Stimulated activated CD4-positive, alpha-beta T cell treated with anti-CD3 and anti-CD28 coated beads, Interleukin-12 subunit alpha, Interleukin-12 subunit beta, amount 100 ng/mL, for 48 hours (primary cell): ENCODE measurements at places on chromosomes 5 and 9.
A peak's percentile ranks its signal among the peaks of the same experiment; 100 is the strongest.

DNA sequence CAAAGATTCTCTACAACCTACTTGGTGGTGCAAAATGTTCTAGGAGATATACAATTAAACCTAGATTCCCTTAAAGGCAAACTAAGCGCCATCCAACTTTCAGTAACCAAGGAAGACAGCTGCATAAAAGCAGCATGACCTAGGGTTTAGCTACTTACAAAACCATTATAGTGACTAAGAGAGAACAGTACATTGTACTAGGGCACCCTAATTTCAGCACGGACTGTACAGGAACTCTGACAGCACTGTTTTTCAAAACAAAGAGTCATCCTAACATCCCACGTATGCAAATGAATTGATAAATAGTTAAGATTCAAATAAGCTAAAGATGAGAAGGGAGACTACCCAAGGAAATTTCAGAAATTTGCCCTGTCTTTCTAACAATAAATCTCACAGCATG lies 30.0 kb downstream of the STRBP start:
- no peak for DNase-seq

- no peak for DNase-seq
Observed at GRCh38 chr5:9502050-9502834, 43.6 kb downstream of the SEMA5A start.

DNA sequence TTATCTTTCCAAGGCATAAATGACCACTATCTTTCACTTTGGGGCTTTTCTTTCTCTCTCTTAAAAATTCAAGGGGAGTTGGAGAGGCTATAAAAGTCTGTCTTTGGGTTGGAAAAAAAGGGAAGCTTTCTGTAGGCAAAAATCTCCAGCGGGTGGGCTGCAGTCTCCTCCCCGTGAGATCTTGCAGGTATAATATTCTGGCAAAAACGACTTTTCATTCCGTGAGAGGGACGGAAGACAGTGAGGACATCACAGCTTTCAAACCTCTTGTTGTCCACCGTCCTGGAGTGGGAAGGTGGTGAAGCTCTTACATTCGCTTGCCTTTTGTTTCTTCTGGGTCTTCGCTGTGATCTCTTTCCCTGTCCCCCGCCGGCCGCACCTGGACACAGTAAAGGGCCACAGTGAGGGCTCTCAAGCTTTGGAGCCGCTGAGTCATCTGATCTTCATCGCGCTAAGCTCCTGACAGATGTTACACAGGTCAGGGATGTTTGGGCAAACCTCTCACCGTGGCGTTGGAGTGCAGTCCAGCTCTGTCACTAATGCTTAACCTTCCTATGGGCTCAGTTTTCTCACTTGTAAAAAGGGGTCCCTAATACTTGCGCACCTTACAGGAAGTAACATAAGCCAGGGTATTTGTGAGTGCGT lies 61.9 kb upstream of the MEGF10 start:
- DNase-seq: no peak

GRCh38 chr9:14561929-14562405 lies 131.3 kb downstream of the ZDHHC21 start:
- no peak for DNase-seq

- no peak for DNase-seq
Observed at GRCh38 chr5:7321724-7322123, 74.2 kb upstream of the ADCY2 start.

DNA sequence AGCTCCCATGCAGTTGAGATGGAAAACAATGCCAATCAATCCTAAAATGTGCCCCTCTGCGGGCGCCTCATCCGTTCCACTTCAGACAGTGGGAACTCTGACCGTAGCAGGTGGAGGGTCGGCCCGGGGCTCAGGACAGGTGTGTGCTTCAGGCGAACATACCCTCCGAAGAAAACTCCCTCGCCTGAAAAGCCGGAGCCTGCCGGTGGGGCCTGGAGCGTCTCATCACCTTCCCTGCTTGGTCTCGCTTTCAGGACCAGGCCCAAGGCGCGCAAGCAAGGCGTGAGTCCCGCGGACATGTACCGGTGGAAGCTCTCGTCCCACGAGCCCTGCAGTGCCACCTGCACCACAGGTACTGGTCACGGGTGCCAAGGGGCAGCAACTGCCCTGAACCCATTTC lies 26.4 kb downstream of the ADAMTSL2 start:
- no peak for DNase-seq

GRCh38 chr9:3330792-3331420 lies 194.9 kb downstream of the RFX3 start:
- DNase-seq: no peak

- DNase-seq: no peak
Observed at GRCh38 chr9:129803676-129804060, 684 bp downstream of the TOR1B start.

GRCh38 chr9:109072133-109072692 lies 47.5 kb downstream of the TMEM245 start:
- DNase-seq: no peak

GRCh38 chr9:93589688-93590087 lies 13.3 kb downstream of the PHF2 start:
- no peak for DNase-seq

DNA sequence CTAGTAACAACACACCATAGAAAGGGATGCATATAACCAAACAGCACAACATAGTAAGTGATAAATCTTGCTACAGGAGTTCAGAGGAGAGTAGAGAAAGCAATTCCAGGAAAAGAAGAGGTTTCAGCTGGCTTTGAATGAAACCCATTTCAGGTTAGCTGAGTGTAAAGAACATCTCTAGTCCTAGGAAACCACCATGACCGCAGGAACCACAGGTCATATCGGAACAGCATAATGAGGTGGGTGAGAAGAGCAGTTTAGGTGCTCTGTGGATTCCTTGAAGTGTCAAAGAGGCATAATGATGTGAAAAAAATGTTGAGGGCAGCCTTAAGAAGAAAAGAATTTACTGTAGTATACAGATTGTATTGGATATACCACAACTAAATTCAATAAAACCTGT lies 507.5 kb downstream of the MTRR start:
- DNase-seq: no peak

GRCh38 chr9:117437283-117437682 lies 22.4 kb upstream of the ASTN2 start:
- no peak for DNase-seq

GRCh38 chr5:79535477-79536192 lies 21.7 kb upstream of the HOMER1 start:
- DNase-seq: no peak

DNA sequence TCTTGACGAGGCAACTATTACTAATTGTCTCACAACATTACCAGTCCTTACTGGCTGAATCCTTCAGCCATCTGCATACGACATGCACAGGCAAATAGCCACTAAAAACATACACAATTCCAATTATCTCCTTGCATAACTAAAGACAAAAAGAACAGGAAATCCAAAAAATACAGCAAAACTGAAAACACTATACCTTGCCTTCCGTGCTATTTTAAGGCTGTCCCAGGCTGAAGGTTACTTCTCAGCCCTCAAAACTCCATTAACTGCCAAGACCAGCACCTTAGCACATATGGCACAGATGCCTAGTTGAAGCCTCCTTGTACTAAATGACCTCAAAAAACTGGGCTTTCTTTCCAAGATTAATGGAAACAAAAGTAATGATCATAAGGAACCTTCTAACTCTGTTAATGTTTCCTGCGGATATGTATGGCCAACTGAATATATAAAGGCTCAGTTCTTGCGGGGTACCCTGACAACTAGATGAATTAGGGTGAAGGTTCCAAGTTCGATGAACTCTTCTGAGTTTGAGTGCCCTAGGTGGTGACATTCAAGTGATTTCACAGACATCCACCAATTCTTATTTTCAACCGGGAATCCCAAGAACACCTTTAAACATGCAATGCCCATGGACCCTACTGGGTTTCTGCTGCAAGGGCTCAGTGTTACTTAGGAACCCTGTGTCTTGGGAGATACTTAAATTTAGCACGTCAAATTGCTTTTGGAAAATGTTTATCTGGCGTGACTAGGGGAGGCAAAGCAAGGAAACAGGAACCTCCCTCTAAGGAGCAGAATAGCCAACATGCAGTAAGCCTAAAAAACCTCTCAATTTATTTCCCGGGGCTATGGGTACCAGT lies 455.3 kb downstream of the RAB3C start:
- no peak for DNase-seq

GRCh38 chr9:33233626-33234342 lies 6.2 kb upstream of the SPINK4 start:
- DNase-seq: no peak

DNA sequence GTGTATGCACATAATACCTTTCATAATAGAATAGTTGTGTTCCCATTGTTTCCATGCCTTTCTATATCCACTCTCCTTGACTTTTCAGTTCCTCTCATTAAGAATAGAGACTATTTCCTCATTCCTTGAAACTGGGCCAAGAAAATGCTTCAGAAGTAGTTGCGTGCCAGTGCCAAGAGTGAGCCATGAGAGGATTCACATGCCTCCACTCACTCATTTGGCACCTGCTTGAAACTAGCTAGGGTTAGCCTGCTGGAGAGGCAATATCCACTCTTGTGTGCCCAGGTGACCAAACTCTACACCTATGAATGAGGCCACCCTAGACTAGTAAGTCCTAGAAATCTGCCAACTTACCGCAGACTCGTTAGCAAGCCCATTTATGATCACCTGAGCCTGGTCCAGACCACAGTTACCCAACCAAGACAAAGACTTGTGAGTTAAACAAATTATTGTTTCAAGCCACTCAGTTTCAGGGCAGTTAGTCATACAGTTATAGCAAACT lies 276.3 kb downstream of the EPB41L4A start:
- DNase-seq: no peak

DNA sequence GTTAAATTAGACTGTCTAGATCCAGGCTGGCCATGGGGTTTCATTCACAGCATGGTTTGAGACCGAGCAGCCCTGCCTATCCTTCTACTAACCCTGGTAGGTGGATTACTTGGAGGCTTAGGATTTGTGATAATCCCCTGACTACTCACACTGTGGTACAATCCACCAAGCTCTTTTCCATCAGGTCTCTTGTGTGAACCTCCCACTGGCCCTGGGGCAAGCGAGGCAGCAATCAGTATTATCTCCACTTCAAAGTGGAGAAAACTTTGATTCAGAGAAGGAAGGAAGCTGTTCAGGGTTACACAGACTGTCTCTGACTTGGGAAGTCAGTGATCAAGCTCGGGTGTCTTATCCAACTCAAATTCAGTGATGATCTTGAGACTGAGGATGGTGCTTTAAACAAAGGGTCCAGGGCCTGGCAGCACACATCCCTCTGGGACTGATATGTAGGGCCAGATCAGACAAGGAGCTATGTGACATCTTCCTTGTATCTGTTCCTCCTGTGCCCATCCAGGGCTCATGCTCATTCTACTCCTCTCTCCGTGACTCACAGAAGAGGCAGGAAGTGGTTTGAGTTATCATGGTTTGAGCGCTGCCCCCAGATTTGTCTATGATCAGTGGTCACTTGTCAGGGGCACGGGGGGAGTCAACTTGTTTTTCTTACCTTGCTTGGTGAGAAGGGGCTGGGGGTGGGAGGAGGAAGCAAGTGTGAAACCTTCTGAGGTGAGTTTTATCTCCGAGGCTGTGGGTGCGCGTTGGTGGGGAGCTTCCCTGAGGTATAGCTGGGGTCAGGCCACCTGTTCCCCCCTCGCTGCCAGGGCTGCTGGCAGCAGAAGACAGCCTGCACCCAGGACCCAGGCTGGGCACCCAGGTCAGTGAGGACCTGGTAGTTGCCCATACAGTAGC lies 48.6 kb downstream of the RGS3 start:
- peak; percentile 63 for DNase-seq

GRCh38 chr5:90612919-90613318 lies 54.3 kb downstream of the ADGRV1 start:
- DNase-seq: no peak

- no peak for DNase-seq
Observed at GRCh38 chr5:141514330-141515133, 25.7 kb downstream of the PCDHGC5 start.

DNA sequence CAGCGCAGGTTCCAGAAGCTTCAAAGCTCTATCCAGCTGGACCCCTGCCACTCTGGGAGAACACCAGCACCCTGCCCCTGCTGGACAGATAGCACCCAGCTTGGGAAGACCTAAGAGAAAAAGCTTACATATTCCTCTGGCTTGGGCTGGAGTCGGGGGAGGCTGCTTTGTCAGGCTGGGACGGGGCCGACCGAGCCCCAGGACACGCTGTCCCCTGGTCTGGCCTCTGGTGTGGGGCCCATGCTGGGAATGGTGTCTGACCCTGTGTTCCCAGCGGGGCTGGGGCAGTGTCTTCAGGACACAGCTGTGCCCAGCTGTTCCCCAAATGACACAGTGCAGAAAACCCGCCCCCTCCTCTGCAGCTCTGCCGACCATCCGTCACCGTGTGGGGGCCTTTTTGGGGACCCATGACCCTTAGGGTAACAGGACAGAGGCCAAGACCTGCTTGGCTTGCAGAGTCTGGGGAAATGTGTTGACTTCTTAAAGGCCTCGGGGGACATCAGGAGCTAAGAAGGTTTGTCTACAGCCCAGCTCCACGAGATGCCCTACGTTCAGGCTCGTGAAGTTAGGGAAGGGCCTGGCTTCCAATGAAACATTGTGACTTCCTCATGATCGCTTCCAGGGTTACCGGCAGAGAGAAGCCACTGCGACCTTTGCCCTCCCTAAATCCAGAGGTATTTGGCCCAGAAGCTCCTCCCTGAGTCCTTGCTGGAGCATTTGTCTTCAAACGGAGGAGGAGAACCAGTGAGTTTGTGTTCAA lies 20.4 kb upstream of the SLC2A6 start:
- no peak for DNase-seq

- DNase-seq: no peak
Observed at GRCh38 chr5:107512029-107512428, 158.7 kb downstream of the EFNA5 start.

- no peak for DNase-seq
Observed at GRCh38 chr9:121895818-121896544, 197.1 kb downstream of the TTLL11 start.

DNA sequence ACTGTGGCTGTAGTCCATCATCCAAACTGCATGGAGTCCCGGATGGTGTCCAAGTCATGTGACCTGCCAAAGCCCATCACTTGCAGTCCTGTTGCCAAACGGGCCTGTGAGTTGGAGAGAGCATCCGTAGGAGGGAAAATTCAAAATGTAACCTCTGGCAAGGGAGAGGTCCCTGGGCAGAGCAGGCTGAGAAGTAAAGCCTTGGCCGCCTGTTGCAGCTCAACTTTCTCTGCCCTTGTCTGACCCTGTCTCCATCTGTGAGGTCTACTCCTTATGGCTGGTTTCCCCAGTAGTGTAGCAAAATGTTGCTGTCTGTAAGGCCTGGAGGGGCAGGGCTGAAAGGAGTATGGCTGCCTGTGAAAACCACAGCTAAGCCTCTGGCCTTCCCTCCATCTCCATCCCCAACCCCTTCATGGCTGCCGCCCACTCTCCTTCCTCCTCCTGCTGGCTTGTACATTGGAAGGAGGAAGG lies 163.5 kb downstream of the SEMA6A start:
- DNase-seq: no peak

- DNase-seq: no peak
Observed at GRCh38 chr5:172389578-172390112, 64.7 kb downstream of the SH3PXD2B start.

GRCh38 chr5:159442206-159442850 lies 112.0 kb upstream of the IL12B start:
- DNase-seq: no peak

- DNase-seq: no peak
Observed at GRCh38 chr9:34227445-34227844, 48.6 kb downstream of the UBAP1 start.
